H7 (cell line): ENCODE measurements at places on chromosomes 3 and 15.

DNA sequence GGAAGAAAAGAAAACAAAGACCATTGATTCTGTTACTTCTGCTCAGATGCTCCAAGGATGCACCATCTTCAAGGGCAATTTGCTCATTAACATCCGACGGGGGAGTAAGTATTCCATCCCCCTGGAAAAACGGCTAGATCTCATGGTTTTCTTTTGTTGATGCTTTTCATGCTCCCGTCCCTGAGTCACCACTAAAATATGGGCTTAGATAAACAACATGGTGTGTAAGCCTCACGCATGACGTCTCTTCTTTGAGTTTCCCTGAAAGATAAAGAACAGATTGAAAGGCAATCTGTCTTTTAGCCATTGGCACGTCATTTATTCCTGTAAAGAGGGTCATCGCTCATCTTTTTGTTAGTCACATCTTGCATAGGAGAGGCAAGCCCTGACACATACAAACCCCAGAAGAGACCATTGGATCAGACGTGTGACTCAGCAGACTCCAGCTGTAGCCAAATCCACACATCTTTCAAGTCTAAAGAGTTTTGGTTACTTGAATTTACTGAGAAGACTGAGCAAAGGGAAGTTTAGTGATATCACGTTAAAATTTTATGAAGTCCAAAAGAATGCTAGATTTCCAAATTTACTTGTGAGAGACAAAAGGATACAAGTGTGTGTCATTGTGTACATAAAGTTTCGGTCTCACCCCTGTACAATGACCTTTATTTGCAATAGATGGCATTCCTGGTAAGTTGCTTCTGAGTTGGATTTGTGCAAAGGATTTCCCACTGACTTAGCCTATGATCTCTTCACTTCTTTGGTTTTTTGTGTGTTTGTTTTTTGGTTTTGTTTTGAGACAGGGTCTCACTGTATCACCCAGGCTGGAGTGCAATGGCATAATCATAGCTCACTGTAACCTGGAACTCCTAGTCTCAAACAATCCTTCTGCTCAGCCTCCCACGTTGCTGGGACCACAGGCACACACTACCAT, 110.5 kb downstream of the PGPEP1L start:
- no peak for DNase-seq

GRCh38 chr3:67377299-67377698, 277.1 kb downstream of the SUCLG2 start:
- DNase-seq = no peak

DNA sequence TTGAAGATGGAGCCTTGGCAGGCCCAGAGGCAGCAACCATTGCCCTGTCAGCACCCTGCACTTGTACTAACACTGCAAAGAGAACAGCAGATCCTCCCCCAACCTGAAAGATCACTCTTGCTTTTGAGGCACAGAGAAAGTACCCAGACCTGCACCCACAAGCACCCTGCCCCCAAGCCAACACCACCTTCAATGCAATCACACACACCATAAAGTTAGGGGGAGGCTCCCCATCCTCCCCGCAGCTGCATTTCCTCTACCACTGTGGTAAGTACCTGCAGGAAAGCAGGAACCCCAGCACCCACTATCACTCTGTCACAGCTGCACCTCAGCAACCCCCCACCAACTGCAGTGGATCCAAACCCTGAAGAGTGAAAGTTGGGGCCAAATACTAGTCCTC, 12.0 kb downstream of the OR5K3 start:
- DNase-seq = no peak

- no peak for DNase-seq
Measured at GRCh38 chr15:80710635-80711554, 15.8 kb downstream of the ABHD17C start.
